Central memory CD4-positive, alpha-beta T cell (primary cell): ENCODE measurements at places on chromosomes 7 and 10.

GRCh38 chr10:120755771-120756170 is 95.4 kb upstream of the WDR11 start:
- no peak for DNase-seq

GRCh38 chr10:4803822-4804221 is 22.2 kb upstream of the AKR1E2 start:
- DNase-seq: no peak

DNA sequence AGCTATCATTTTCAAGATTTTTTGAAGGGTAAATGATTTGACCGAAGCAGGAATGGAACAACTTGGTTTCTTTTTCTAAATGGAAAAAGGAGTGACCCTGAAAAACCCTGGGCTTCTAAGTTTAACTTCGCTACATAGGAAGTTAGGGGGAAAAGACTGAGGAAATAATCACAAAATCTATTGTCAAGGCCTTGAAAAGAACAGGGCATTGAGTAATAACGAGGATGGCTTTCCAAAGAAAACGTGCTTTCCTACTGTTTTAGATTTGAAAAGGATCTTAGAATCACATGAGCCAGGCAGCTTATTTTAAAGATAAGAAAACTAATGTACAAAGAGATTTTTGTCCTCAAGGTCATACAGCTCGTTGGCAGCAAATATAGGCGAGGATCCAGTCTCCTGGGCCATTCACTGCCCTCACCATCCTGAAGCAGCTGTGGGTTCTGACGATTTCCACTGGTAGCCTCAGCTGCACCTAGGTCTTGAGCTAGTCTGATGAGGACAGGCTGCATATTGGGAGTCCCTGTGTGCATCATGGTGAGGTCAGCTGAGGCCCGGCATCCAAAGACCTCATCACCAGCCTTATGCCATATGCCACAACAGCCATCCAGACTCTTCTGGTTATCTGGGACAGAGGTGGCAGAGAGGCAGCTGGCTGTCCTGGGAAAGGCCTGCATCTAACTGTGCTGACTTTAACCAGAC is 384.7 kb upstream of the NRP1 start:
- no peak for DNase-seq

DNA sequence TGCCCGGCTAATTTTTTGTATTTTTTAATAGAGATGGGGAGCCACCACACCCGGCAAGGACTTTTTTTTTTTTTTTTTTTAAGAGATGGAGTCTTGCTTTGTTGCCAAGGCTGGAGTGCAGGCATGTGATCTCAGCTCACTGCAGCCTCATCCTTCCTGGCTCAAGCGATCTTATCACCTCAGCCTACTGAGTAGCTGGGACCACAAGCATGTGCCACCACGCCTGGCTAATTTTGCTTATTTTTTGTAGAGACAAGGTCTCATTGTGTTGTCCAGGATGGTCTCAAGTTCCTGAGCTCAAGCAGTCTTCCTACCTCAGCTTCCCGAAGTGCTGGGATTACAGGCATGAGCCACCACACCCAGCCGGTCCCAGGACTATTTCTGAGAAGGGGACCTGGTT is 9.3 kb upstream of the MCU start:
- no peak for DNase-seq

- DNase-seq: no peak
Measured at GRCh38 chr10:88159127-88159829, 295.9 kb downstream of the PTEN start.

DNA sequence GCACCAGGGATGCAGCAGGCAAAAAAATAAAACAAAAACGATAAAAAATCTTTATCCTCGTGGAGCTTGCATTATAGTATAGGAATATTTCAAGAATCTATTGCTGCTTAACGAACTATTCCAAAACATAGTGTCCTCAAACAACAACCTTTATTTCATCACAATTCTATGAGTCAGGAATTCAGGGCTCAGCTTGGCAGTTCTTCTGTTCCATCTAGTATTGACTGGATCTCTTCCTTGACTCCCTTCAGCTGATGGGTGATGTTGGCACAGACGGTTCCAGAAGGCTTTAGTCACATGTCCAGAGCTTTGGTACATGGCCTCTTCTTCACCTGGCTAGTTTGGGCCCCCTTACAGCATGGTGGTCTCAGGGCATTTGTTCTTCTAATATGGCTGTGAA is 88.0 kb downstream of the RTKN2 start:
- no peak for DNase-seq

GRCh38 chr7:121081327-121081936 is 92.9 kb downstream of the CPED1 start:
- DNase-seq: peak; percentile 27
